ENCODE measurements at places on chromosomes 2 and 18.

- no peak for DNase-seq
Observed at GRCh38 chr2:54981385-54981784, 68.9 kb downstream of the RTN4 start.

- peak; percentile 23 for DNase-seq
Observed at GRCh38 chr2:227876300-227876801, 4.9 kb downstream of the DAW1 start.

DNA sequence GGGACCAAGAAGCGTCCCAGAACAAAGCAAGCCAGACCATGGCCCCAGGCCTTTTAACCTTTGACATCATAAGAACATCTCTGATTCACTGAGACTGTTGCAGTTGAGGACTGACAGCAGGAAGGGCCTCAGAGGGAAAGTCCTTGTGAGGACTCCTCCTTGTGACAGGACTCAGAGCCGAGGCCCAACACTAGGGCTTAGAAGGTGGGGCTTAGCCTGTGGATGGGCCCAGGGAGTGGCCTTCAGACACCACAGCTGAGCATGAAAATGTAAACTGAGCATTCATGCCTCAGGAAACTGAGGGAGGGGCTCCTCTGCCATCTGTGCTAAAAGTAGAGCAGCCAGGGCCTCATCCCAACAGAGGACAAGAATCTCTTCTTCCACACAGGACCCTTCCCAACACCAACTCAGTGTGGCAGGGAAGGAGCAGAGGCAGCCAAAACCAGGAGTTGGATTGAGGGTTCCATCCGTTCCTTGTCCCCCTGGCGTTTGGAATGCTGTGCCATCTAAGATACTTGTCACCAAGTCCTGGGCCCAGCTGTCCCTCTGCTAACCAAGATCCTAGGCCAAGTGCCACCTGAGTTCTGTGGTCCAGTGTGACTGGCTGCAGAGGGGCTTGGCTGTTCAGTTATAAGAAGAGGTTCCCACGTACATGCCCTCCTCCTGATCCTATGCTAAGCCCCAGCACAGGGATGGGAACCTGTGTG is 37.5 kb upstream of the CAB39 start:
- no peak for DNase-seq

DNA sequence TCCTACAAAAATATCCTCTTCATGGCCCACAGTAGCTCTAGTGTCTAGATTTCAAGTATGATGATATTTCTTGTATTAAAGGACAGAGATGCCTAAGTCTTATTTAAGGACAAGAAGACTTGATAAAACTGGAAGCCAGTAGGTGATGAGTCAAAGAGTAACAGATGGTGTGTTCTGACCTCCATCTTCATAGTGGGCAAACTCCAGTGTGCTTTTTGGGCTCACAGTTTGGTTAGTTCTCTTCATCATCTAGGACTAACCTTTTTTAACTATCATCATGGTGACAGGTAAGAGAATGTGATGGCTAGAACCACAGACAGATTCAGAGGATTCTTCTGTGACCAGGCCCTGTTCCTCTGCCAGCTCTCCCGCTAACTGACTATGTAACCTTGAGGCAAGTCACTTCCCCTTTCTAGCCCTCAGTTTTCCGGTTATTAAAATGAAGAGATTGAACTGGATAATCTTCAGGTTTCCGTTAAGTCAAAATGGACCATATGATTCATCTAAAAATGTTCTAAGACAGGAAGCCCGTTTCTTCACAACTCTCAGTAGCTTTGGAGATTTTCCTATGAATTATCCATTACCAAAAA is 140.3 kb upstream of the RASGRP3 start:
- no peak for DNase-seq
